CD4-positive, alpha-beta T cell treated with Interleukin-15 for 4 hours (primary cell): ENCODE measurements at places on chromosomes 6 and 20.

DNA sequence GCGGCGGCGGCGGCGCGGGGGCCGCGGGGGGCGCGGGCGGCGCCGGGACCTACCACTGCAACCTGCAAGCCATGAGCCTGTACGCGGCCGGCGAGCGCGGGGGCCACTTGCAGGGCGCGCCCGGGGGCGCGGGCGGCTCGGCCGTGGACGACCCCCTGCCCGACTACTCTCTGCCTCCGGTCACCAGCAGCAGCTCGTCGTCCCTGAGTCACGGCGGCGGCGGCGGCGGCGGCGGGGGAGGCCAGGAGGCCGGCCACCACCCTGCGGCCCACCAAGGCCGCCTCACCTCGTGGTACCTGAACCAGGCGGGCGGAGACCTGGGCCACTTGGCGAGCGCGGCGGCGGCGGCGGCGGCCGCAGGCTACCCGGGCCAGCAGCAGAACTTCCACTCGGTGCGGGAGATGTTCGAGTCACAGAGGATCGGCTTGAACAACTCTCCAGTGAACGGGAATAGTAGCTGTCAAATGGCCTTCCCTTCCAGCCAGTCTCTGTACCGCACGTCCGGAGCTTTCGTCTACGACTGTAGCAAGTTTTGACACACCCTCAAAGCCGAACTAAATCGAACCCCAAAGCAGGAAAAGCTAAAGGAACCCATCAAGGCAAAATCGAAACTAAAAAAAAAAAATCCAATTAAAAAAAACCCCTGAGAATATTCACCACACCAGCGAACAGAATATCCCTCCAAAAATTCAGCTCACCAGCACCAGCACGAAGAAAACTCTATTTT lies 2.0 kb downstream of the FOXC1 start:
- DNase-seq, result no peak

DNA sequence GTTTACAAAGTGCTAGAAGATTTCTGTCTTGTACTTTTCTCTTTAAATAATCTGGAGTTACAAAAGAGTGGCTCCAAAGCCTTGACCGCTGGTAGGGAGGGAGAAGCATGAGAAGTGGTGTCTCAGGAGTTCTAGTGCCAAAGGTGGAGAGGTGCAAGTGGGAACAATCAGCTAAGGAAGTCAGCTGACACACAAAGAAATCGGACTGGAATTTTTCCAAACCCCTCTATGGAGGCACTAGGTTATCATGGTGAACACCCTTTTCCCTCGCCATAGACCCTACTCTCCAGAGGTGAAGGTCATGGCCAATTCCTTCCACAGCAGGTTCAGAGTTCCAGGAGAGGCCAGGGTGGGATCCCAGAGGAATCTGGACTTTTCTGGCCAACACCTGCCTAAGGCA lies 14.8 kb downstream of the PLAGL2 start:
- DNase-seq, result no peak

DNA sequence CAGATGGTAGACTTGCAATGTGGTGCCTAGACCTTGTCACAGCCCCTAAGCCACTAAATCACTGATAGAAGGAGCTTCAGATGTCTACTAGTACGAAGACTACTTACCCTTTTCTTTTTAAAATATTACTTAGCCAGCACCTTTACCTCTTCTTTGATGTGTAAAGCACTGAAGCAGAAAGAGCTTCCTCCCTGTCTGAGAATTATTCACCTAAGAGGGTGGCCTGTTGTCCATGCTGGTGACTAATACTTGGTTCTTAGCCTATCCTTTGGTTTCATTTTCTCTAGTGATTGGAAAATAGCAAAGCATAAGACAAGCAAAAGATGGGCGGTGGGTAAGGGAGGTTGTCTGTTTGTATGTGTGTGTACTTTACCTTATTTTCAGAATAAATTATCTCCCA lies 794.6 kb downstream of the TFAP2A start:
- DNase-seq, result no peak

DNA sequence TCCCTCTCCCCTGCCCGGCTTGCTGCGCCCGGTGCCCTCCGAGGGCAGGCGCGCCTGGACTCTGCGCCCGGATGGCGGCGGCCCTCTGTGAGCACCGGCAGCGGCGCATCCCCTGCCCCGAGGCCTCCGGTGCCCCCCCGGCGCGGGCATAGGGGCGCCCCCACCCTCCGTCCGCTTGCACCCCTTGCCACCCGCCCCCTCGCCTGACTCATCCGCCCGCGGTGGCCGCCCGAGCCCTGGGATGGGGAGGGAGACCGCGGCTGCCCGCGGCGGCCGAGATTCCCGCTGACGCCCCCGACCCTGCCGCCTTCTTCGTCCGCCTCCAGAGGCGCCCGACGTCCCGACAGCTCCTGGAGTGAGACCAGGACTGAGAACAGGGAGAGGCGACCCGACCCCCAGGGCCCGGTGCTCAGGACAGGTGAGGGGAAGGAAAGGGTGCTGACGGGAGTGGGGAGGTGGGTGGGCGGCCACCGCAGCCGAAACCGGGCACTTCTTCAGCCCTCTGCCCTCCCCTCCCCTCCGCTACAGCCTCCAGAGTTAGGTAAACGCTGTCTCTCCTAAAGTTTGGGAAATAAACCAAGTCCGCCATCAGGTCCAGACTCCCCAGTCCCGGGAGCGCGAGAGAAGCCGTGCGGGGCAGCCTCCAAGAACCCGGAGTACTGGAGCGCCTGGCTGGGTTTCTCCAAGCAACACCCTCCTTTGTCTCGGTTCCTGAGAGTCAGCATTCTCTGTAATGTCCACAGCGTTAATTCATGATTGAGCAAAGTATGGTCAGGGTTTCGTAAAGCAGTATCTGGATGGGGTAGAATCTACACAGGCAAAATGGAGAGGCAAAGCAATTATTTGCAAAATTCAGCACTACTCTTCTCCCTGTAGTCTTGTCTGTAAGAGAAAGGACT lies 539 bp downstream of the TMEM200A start:
- peak; percentile 46 for DNase-seq

DNA sequence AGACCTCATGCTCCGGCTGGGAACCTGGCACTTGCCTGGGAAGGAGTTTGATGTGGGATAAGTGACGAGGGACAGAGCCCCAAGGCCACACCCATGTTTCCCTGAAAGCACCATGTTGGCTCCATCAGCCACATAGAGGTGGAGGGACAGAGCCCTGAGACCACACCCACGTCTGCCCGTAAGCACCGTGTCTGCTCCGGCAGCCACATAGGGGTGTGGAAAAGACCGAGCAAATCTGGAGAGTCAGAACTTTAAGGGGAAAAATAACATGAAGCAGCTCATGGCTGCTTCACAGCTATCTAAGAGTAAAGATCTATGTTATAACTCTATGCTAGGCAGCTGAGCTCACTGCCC lies 15.3 kb downstream of the SLCO4A1 start:
- no peak for DNase-seq

GRCh38 chr6:78700991-78701390 lies 166.4 kb upstream of the IRAK1BP1 start:
- no peak for DNase-seq

DNA sequence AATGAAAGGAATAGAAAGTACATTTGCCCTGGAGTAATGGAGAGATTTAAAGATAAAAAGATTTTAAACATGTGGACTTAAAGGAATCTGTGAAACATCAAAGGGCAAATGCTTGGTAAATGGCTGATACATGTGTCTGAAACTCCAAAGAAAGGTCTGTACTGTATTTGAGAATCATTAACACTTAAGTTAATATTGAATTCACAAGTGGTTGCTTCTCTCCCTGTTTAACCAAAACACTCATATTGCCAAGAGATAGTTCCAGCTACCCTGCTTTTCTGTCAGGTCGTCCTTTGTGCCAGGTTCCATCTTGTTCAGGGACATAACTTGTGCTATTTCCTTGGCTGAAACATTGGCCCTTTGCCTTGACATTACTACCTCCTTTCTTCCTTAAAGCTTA lies 171.3 kb upstream of the HS3ST5 start:
- DNase-seq, result no peak

- DNase-seq, result no peak
Measured at GRCh38 chr20:46253391-46253790, 54.9 kb downstream of the CDH22 start.

DNA sequence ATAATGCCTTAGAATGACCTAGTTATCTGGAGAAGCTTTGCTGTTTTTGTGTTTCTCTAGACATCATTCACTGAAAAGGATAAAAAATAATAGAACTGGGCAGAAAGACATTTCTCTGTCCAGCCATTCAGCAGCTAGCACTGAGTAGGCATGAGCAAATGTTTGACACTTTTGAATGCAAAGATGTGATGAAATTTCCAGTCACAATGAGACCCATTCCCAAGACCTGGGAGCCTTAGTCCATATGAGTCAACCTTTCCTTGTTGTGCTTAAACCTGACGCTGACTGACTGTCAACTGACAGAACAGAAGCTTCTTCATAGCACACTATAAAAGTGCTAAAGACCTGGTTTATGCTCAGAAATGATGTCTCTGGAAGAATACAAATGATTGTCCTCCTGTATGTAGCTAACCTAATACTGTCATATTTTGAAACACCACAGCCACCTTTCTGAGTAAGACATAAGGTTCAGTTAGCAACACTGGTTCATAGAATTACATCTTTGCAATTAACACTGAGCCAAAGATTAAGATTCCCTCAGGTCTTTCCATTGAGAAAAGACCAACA lies 17.1 kb downstream of the RALGAPA2 start:
- no peak for DNase-seq

DNA sequence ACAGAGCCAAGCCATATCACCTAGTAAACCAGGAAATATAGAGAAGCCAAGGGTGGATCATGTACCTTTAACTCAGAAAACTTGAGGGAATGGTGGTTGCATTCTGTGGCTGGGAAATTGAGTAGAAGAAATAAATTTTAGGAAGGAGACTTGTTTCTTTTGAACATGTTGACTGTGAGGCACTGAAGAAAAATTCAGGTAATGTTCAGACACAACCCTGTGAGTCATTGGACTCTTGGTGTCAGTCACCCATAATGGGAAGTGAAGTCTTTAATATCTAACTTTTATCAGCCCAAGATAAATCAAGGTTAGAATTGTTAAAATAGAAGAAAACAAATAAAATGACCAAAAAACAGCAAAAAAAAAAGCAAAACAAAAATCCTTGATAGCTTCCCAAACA lies 98.8 kb upstream of the GRIK2 start:
- DNase-seq, result no peak

DNA sequence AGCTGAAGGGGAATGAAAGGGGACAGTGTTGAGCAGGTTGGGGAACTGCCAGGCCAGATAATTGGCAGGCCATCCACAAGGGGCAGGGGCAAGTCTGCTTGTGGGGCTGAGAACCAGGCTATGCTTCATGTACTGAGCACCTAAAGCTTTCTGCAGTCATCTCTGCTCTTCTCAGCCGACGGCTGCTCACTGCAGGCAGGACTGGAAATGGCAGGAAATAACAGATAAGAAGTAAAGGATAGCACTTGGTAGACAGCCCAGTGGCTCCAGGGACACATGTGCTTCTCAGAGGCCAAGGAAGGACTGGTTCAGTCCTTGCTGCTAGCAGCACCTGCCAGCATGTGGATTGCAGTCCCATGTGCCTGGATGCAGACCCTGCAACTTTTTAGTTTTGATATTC lies 89.8 kb downstream of the CD164 start:
- no peak for DNase-seq
